ENCODE measurements at places on chromosomes 4 and X.

DNA sequence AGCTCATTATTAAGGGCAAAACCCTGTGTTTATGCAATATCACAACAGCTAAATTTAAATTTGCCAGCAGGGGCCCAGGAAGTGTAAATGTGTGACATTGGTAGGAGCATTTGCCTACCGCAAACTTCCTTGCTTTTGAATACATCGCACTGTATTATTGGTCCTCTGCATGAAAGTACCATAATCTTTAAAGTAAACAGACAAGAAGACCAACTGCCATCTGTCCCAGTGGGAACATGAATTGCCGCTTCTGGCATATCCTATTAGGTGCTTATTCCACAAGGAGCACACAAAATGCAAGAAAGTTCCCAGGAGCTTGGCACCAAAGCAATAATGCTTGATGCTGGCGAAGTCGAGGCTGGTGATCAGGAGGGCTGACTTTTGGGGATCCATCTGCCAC lies 51.3 kb downstream of the SOD3 start:
- no peak for DNase-seq

DNA sequence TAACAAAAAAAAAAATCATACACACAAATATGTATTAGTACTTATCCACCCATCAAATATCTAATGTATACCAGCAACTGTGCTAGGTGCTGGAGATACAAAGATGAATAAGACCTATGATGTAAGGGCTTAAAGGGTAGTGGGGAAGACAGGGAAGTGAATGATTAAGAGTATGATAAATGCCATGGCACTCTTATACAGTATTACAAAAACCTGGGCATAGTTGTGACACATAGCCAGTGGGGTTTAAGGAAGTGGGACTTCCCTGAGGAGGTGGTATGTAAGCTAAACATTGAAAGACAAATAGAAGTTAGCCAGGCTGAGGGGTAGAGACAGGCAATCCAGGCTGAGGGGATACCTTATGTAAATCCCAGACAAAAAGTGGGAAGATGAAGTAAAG lies 23.5 kb downstream of the CHM start:
- no peak for DNase-seq

- no peak for DNase-seq
Observed at GRCh38 chr4:140497747-140498636, at the start of gene MGAT4D. MGAT4D (minus strand) TSS chr4:140498293; CDS start chr4:140498222, 71 bp downstream.

- DNase-seq = no peak
Observed at GRCh38 chr4:2617955-2618354, 81.5 kb downstream of the FAM193A start.

DNA sequence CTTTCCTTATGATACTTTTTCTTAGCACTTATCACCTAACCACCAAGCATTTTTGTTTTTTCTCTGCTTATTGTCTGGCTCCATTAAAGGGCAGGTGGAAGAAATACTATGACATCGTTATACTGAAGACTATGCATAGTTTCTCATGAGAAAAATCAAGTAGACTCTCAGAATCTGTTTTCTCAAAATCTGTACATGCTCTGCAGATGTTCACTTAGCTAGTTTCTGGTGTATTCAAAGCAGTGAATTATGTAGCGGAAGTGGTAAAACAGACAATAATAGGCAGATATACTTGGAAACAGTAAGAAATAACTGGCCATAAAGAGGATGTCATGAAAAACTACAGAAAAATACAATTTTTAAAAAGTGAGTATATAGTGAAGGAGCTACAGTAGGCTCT lies 146.0 kb downstream of the STIM2 start:
- no peak for DNase-seq

GRCh38 chrX:24285082-24285481 lies 28.8 kb downstream of the SUPT20HL2 start:
- no peak for DNase-seq

DNA sequence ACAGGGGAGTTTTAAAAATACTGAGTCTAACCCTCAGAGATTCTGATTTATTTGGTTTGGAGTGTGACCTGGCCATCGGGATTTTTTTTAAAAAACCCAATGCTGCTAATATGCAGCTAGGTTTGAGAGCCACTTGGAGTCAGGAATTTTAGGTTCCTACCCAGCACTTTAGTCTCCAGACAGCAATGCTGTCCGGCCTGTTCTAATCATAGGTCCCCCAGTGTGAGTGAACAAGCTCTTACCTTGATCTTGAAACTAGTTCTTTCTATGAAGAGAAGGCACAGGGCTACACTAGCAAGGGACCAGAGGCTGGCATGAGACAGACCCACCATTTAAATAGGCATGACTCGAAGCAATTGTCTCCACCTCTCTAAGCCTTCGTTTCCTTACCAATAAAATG lies 103.5 kb downstream of the SMIM20 start:
- DNase-seq = no peak

DNA sequence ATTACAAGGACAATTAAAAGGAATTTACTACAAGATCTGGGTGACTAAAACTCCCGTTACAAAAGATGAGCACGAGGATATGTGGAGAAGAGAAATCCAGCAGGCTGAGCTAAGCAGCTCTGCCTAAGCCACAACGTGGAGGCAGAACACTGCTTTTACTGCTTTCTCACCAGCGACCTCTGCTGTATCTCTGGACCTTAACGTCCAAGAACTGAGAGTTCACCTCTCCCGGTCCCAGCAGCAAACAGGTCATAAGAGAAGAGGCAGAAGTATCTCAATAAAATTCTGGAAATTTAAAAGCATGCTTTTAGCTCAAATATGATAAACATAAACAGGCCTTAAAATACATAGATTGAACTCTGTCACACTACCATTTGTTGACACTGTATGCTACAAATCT lies 81.0 kb downstream of the ADGRA3 start:
- DNase-seq = no peak

- no peak for DNase-seq
Observed at GRCh38 chr4:77052352-77052751, 23.4 kb downstream of the CCNI start.

DNA sequence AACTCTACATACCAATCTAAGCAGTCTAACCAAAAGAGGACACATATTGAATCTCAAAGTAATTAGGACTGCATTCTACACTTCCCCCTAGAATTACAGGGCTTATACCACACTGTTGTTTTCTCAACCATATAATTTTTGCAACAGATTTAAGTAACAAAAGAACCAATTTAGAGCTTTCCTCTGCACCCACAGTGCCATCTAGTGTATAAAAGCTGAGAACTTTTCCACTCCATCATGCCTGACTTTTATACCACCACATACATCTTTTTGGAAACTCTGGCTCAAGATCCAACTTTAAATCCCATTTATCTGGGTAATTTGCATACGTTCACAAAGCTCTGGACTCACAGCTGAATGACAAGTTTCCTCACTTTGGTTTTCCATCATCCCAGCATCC lies 99.5 kb downstream of the EFHC2 start:
- peak; percentile 11 for DNase-seq

- no peak for DNase-seq
Observed at GRCh38 chrX:25125483-25125882, 109.7 kb upstream of the ARX start.

DNA sequence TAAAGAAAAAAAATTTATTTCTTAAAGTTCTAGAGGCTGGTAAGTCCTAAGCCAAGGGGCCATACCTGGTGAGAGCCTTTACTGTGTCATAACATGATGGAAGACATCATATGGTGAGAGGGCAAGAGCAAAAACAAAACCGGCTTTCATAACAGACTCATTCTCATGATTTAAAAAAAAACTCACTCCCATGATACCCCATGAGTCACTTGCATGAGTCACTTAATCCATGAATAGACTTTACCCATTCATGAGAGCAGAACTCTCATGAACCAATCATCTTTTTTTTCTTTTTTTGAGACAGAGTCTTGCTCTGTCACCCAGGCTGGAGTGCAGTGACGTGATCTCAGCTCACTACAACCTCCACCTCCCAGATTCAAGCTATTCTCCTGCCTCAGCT lies 369.7 kb upstream of the DIAPH2 start:
- DNase-seq = no peak

GRCh38 chr4:183335369-183335940 lies 13.2 kb upstream of the CLDN24 start:
- peak; percentile 52 for DNase-seq

- DNase-seq = no peak
Observed at GRCh38 chr4:38334791-38335190, 329.2 kb upstream of the KLF3 start.

GRCh38 chr4:139709660-139710059 lies 44.0 kb downstream of the MGST2 start:
- DNase-seq = no peak

Measured in AG09319 (cell line).